ENCODE measurements at places on chromosomes 2 and 18. TPM values are rescaled to one million over a fixed set of nuclear protein-coding genes. Genes with fewer than 3 reads are reported as not detected.

- no peak for DNase-seq
Measured at GRCh38 chr2:67259556-67260342, 137.4 kb upstream of the ETAA1 start.

GRCh38 chr2:41668529-41668928 lies 379.3 kb upstream of the PKDCC start:
- no peak for DNase-seq

- DNase-seq, result no peak
Measured at GRCh38 chr2:84486441-84487115, 27.5 kb upstream of the SUCLG1 start.

DNA sequence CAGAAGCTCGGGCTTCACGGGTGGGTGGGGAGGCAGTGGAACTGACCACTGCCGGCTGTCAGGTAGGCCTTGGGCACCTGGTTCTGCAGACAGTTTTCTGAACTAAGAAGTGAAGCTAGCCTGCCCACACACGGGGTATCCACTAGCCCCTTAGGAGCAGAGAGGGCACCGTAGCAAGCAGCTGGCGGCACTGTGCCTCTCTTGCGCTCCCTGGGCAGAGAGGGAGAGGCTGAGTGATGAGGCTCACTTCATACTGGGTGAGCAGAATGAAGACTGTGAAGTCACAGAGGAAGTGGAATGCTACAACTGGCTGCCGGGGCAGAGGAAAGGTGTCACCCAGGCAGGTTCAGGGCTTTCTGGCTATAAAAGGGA lies 753 bp downstream of the ITPRIPL1 start:
- no peak for DNase-seq

GRCh38 chr2:173136599-173136998 lies 61.0 kb downstream of the MAP3K20 start:
- no peak for DNase-seq

DNA sequence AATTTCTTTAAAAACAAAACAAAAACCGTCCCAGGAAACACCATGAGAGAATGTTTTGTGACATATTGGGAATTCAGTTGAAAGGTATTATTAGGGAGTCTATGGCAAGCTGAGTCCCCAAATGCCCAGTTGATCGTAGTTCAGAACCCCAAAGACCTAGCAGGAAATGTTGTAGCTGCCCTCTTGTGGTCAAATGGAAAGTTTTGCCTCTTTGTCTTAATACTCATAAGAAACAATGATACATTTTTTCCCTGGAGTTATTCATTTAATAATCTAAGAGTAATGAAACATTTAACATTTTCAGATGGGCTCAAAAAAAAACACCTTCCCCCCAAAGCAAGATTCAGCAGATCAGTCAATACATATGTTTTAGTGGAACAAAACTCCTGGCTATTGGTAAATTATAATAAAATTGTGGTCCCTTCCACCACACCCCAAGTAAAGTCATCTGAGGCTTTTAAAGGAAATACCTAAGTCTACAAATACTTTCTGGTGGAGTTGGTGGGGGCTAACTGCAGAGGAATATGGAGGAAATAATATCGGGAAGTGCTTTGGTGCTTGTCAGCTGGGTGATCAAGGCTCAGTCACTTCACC lies 37.8 kb upstream of the EFEMP1 start:
- no peak for DNase-seq

DNA sequence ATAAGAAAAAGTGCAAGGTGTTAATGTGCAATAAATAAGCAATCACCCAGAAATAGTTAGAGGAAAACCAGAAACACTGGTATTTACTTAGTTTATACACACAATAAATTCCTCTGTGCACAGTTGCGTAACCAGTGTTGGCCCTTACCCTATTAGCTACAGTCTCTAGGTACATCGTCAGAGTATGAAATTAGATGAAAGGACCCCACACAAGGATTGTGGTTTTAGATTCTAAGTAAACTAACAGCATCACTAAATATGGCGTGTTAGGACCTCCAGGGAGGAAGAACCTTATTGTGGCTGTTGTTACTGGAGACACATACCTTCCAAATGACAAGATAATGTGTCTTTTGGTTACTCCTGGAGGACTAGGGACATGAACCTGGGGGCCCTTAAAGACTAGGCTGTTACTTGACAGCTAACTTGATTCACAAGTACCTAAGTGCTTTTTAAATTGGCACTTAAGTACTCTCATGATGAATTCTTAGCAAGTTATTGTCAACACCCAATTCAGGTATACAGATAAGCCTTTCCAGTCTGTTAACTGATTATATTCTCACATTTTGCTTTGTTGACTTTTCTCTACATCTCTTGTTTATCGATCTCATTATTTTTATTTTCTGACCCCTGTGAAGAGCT lies 115.3 kb downstream of the FEZ2 start:
- DNase-seq, result no peak

- no peak for DNase-seq
Measured at GRCh38 chr2:136057802-136058140, 60.2 kb downstream of the CXCR4 start.

DNA sequence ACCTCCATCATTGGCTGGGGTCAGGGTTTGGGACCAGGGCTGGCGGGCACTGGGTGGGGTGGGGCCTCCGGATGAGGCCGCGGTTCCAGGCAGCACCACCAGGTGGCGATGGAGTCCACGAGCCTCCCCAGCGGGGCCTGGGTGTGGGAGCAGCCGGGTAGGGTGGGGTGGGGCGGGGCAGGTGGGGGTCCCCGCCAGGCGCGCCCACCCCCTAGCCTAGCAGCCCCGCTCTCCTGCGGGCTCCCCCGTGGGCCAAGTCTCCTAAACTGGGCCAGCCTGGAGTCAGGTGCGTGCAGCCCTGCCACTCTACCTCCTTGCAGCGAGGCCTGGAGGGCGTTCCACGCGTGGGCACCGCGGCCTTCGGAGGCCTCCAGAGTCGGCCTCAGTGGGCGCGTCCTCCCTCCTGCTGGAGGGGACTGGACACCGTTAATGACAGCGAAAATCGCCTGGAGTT lies 187.5 kb downstream of the TWIST2 start:
- DNase-seq, result no peak

DNA sequence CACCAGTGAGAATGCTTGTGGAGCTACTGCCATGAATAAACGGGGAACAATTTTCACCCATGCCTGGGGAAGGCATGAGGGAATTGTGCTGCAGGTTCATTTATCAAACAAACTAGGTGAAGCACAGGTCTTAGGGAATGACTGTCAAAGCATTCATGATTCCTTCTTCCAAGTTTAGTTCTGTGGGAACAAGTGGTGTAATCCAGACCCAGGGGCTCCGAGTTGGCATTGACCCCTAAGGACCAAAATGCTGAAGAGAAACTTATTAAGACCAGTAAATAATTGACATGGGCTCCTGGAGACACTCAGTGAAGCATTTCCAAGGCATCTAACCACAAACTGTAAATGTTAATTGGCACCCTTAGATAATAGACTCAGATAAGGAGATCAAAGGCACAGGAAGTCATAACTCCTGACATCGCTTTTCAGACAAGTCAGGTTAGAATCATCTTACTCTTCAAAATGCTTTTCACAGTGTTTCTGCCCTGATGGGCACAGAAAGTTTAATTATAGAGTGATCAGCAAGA lies 96.9 kb downstream of the SPP2 start:
- DNase-seq, result no peak

DNA sequence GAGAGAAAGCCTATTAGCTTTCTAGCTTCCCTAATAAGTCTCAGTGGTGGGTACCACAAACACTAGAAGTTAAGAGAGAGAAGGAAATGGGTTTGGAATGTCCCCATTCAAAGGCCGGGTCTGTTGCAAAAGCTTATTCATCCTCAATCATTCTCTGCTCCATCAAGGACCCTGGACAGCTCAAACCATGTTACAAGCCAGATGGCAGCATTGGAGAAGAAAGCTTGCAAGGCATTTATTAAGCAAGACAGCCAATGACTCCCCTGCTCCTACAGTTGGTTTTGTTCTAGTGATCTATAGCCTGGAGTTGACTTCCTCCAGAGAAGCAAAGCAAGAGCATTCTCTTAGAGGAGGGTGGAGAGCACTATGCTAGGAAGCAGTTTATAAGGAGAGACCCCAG lies 86.9 kb upstream of the LMAN1 start:
- no peak for DNase-seq

GRCh38 chr18:5895299-5895875 lies at the start of gene TMEM200C:
TMEM200C (minus strand) TSS chr18:5895522; CDS start chr18:5892063, 3,459 bp downstream.
- DNase-seq, result no peak

DNA sequence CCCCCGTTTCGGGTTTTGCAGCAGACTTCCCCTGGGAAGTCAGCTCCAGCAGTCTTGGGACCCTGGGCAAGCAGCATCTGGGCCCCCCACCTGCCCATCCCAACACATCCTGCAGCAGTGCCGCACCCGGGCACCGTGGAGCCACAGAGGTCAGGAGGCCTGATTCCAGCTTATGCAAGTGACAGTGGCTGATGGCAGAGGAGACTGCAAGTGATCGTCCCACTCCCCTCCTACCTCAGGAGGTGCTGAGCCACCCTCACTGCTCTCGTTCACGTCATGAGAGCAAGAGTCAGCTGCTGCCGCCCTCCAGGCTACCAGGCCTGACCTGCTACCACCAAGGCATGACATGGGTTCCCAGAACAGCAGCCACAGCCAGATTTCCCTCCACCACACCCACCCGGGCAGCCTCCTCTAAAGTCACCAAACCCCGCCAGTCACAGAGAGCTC lies 18.2 kb downstream of the COX7A2L start:
- DNase-seq, result no peak

- DNase-seq, result no peak
Measured at GRCh38 chr2:108570416-108570815, 36.1 kb downstream of the LIMS1 start.

DNA sequence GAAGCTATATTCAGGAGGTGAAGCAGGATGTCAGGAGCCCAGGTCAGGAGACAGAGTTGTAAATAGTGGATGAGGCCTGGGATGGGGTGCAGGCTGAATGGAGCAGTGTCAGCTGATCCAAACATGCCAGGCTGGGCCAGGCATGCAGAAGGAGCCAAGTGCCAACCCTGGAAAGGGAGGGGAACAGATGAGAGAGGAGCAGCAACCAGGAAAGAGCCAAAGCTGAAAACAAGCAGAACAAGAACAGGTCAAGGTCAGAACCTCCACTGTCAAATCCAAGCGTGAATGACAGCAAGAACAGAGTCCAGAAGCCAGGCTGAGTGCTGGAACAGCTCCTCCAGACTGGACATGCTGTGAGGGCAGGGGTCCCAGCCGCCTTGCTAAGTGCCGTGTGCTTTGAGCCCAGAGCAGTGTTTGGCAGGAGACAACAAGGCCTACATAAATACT lies 49.2 kb upstream of the PPP1CB start:
- DNase-seq, result no peak

DNA sequence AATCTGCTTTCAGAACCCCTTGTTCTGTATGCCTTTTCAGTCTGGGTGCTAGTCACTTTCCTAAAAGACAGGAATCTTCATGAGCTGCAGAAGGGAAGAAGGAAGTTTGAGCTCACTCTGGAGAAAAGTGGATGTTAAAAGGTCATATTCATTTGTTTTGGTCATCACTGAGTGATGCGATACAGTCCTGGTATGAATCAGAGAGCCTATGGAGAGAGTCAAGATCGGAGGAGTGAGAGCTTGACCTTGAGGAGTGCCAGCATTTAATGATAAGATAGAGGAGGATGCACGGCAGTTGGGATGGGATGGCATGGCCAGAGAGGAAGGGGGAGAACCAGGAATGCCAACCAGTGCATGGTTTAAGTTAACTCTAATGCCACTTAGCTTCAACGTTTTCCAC lies 19.6 kb downstream of the USP39 start:
- DNase-seq, result no peak

DNA sequence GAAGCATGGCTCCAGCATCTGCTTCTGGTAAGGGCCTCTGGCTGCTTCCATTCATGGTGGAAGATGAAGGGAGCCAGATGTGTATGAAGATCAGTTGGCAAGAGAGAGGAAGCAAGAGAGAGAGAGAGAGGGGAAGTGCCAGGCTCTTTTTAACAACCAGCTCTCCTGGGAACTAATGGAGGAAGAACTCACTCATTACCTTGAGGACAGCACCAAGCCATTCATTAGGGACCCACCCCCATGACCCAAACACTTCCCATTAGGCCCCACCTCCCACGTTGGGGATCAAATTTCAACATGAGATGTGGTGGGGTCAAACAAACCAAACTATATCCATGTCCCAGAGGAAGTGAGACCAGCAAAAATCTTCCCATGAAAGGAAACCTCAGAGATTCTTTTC lies 124.8 kb upstream of the SIX2 start:
- DNase-seq, result no peak

DNA sequence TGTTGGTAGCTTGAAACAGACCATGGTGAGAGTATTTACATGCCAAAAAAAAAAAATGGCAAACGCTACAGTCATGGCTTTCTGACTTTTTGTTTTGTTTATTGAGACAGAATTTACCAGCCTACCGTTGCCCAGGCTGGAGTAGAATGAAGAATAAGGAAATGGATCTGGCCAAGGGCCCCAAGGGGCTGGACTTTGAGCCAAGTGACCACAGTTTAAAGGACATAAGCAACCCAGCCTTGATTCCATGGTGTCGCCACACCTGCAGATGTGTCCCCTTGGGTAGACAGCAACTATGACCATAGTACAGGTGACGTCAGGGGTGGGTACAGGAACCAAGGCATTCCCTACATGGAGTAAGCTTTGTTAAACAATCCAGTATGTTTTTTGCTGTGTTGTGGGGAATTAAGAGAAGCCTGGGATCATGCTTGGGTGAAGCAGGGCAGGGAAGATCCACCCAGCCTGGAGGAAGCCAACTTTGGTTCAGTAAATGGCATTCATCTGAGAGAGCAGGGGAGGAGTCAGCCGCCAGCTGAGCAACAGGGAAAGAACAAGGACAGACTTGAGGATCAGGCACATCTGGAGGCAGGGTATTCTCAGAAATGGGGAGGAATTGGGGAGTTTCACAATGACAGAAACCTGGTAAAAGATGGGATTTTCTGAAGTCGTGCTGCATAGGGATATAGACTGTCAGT lies 110.3 kb upstream of the SH3BP4 start:
- DNase-seq, result no peak

- no peak for DNase-seq
Measured at GRCh38 chr2:96534141-96534540, 2.4 kb upstream of the ARID5A start.

DNA sequence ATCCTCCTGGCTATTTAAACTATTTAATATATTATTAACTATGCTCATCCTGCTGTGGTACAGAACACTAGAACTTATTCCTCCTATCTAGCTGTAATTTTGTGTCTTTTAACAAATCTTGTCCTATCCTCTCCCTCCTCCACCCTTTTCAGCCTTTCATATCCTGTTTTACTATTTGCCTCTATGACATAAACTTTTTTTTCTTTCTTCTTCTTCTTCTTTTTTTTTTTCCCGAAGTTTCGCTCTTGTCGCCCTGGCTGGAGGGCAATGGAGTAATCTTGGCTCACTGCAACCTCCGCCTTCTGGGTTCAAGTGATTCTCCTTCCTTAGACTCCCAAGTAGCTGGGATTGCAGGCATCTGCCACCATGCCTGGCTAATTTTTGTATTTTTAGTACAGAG lies 201.5 kb downstream of the LPIN1 start:
- DNase-seq, result no peak

- DNase-seq, result no peak
Measured at GRCh38 chr2:207484444-207485391, 45.0 kb upstream of the CREB1 start.

- DNase-seq, result no peak
Measured at GRCh38 chr2:42755191-42755880, 8.6 kb downstream of the OXER1 start.

TFCP2L1 gene
- total RNA-seq, result 3.2 TPM

GAL3ST2 gene
- total RNA-seq, result not detected

CCDC148 gene
- total RNA-seq, result 1.3 TPM

SERPINB13 gene
- total RNA-seq, result not detected

PLEK gene
- not detected for total RNA-seq

FBLN7 gene
- 0.30 TPM for total RNA-seq

REG3G gene
- total RNA-seq, result not detected

KCNE4 gene
- total RNA-seq, result not detected

GRP gene
- total RNA-seq, result not detected

NT5C1B gene
- total RNA-seq, result not detected

RMDN2 gene
- 3.5 TPM for total RNA-seq
